AG09319 (cell line): ENCODE measurements at places on chromosomes 5 and 9.
A peak's percentile ranks its signal among the peaks of the same experiment; 100 is the strongest.

- DNase-seq: no peak
These were observed 67.5 kb downstream of the C7 start for GRCh38 chr5:40976836-40977235.

- DNase-seq: no peak
These were observed 81.6 kb downstream of the RGS7BP start for GRCh38 chr5:64587370-64587769.

GRCh38 chr9:88173378-88173999 lies 35.2 kb upstream of the SPATA31C2 start:
- peak; percentile 44 for DNase-seq

DNA sequence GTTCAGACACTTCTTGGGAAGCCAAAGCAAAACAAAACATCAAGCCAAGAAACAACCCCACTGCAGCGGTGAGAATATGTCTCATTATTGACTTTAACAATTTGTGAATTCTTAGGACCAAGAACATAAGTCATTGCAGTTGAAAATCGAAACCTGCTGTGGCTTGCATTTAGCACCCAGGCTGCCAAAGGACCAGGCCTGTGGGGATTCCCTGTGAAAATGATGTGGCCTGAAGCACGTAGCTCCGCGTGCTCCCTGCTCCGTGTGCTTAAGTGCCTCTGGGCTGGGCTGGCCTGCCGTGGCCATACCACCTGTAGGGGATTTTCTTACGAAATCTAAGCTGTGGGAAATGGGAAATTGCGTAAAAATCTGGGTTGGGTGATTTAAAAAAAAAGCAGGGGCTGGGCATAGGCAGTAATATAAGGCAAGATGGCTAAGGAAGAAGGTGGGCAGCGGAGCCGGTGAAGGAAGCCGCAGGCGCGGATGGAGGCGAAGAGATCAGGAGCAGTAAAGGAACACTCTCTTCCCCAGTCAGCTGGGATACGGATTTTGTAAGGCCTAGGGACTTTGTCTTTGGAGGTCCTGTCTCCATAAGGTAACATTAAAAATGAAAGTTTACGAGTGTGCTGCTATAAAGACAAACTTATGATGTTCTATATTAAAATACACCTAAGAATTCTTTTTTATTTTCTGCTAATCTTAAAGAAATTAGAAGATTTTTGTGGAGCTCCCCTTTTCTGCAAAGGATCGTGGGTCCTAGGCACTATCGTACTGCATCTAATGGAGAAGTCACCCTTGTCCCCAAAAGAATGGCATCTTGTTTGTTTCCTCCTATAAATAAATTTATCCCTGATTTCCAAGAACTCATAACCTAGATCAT lies 189.6 kb upstream of the SEMA6A start:
- no peak for DNase-seq

DNA sequence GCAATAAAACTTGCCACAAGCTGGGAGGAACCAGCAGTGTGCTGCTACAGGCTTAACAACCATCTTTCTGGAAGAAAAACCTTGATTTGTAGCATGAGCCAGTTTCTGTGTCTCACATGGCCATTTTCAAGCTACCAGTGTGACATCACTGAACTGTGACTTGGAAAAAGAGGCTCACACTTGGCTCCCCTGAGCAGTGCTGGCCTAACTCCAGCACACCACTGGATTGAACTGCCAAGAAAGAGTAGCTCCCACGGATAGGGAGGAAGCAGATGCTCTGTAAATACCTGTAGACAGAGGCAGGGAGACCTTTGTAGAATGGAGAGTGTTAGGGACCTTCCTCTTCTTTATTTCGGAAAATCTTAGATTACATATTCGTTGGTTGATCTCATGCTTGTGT lies 197.9 kb downstream of the SH3GL2 start:
- no peak for DNase-seq

GRCh38 chr9:106758911-106759310 lies 104.1 kb upstream of the ZNF462 start:
- no peak for DNase-seq

DNA sequence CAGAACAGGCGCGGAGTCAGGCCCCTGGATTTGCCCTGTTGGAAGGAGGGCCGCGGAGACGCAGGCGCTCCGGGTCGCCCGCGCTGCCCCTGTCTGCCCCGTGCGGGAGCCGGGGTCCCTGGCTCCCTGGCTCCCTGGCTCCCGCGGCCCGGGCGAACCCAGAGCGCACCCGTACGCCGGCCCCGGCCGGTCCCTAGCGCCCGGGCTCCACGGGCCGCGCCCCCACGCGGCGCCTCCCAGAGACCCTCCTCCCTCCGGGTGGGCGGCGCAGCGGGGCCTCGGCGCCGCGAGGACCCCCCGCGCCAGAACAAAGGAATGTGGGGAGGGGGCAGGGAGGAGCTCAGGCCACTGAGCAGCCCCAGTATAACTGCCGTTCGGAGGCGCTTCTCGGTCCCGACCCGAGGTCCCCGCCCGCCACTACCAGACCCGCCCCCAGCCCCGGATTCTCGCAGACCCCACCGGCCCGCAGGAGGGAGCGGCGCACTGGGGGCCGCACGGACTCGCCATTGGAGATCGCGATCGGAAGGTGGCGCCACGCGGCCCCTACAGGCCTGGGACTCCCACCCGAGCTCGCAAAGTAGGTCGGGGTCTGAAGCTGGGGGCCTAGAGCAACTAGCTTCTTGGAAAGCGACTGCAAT lies 2.4 kb downstream of the NFIL3 start:
- no peak for DNase-seq

DNA sequence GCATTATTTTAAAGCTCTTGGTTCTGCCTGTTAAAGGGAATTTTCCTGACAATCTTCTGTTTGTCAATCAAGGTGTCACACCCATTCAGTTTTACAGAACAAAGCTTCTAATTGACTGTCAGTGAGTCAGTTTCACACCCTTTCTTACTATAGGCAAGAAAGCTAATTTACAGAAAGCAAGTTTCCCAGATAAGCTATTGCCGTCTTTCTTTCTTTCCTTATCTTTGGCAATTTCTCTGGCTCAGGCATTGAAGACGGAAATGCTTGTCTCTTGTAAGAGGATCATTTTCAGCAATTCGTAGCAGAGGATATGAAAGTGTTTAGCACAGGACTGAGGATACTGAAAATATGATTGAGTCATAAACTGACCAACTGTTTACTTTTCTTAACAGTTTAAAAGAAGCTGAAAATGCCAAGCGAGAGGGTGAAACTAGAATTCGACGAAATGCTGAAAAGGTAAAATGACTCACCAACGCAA lies 27.0 kb downstream of the SPINK5 start:
- no peak for DNase-seq

- DNase-seq: peak; percentile 47
These were observed 134.1 kb upstream of the IFNE start for GRCh38 chr9:21616082-21616778.

DNA sequence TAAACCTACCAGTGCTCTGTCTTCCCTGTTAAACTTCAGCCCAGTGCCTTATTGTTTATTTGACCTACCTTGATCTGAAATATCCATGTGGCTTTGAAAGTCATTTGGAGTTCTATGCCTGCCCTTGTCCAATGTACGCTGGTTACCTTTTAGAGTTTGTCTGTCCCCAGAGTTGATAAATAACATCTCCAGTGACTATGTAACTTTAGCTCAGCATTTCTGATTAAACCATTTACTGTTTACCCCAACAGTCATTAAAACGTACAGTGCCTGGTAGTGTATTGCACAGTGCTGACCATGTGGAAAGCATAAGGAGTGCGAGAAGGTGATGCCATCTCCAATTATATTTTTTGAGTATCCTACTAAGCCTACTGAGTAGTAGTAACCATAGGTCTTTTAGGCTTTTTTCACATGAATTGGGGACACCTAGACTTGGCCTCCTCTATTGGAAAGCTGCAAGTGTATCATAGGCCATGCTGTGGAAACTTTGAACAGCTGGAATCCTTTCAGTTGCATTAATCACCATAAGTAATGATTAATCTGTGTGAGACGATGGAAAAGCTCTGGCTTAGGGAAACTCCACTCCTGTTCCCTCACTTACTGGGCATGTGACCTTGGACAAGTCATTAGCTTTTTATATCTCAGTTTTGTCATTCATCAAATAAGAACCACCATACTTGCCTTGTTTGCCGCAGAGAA lies 93.5 kb downstream of the MAST4 start:
- no peak for DNase-seq

DNA sequence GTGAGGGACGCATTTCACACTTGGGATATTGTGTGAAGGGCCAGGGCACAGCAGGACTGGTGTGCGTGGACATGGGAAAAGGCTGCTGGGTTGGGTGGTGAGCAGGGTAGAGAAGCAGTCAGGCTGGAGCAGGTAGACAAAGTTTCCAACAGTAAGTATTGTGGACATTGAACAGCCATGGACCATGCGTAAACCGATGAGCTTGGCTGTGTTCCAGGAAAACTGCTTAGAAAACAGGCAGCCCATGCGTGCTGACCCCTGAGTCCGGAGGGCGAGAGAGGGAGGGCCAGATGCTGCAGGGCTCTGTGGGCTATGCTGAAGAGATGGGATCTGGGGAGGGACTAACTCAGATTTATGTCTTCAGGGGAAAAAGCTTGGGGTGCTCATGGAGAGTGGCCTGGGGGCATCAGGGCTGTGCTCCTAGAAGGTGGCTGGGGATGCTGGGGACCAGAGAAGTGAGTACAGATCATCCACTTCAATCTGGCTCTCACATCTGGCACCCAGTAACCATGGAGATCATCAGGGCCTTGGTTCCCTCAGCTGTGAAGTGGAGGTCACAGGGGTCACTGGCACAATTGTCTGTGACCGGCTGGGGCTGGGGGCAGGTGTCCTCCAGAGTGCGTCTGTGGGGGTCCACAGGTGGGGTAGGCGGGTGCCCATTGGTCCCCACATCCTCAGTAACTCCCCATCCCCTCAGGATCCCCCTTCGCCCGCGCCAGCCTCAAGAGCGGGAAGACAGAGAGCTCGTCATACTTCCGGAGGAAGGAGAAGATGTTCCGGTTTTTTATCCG lies 93.3 kb downstream of the CACNA1B start:
- no peak for DNase-seq

DNA sequence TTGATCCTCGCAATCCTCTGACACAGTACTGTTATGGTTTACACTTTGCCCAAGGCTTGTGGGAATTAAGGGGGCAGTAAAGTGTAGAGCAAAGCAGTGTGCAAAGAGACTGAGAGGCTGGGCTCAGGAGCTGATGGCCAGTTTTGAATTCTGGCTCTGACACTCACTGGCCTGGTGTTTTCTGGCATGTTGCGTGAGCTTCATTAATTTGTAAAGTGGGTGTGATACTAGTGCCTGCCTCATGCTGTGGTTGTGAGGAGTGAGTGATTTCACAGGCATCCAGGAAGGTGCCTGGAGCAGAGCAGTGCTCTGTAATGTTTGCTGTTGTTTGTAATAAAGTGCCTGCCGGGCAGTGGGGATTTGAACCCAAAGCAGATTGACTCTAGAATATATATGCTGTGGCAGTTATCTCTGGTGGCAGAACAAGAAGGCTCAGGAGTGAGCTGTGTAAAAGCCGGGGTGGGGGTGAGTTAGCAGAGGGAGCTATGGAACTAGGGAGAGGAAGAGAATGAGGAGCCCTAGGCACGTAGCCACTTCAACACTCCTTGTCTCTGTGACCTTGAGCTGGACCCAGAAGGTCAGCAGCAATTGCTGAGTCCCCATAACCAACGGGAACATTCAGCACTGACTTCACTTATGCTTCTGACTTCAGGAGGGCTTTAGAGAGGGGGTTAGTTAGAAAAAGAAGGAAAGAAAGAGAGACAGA lies 108.5 kb downstream of the DOCK2 start:
- peak; percentile 35 for DNase-seq

GRCh38 chr9:129714511-129715061 lies 38.3 kb downstream of the PTGES start:
- peak; percentile 70 for DNase-seq

DNA sequence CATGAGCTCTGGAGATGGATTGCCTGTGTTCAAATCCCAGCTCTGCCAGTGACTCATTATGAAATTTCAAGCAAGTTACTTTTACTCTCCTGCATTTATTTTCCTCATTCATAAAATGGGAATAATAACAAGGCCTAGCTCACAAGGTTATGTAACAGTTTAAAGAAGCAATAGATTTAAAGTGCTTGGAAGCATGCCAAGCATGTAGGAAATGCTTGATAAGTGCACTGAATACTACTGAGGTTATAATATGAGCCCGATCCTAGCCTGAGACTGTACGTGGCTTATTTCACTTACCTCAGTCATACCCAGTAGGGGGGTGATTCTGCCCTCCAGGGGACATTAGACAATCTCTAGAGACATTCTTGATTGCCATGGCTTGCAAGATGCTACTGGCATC lies 734.1 kb upstream of the WWC1 start:
- no peak for DNase-seq

DNA sequence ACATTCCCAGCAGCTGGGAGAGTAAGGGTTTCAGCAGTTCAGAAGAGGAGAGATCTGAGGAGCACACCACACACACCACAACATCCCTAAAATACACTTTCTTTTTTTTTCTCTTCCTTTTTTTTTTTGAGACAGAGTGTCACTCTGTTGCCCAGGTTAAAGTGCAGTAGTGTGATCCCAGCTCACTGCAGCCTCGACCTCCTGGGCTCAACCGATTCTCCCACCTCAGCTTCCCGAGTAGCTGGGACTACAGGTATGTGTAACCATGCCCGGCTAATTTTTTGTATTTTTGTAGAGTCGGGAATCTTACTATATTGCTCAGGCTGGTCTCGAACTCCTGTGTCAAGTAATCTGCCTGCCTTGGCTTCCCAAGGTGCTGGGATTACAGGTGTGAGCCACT lies 9.7 kb upstream of the UBAP1 start:
- DNase-seq: no peak

- DNase-seq: no peak
These were observed 185.3 kb downstream of the MAPKAP1 start for GRCh38 chr9:125521462-125522327.

DNA sequence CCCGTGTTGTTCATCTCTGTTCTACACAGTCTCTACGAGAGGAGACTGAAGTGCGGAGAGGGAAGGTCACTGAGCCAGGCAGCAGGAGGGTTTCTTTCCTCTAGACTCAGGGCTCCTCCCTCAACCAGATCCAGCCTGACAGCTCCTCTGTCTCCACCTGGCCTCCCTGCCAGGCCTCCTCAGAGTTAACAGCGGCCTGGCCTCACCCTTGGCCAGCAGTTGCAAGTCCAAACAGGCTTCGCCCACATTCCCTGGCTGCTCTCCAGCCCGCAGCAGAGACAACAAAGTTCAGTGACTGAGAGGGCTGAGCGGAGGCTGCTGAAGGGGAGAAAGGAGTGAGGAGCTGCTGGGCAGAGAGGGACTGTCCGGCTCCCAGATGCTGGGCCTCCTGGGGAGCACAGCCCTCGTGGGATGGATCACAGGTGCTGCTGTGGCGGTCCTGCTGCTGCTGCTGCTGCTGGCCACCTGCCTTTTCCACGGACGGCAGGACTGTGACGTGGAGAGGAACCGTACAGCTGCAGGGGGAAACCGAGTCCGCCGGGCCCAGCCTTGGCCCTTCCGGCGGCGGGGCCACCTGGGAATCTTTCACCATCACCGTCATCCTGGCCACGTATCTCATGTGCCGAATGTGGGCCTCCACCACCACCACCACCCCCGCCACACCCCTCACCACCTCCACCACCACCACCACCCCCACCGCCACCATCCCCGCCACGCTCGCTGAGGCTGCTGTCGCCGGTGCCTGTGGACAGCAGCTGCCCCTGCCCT lies at the start of gene HRCT1:
Gene HRCT1 (plus strand): TSS at position 291 of the 768 bp plus-strand sequence. CDS start 86 bp downstream, at position 377.
- peak; percentile 81 for DNase-seq

GRCh38 chr5:175286981-175287380 lies 157.0 kb downstream of the DRD1 start:
- no peak for DNase-seq

- no peak for DNase-seq
These were observed 151.1 kb upstream of the ERCC6L2 start for GRCh38 chr9:95724253-95724991.
